NCI-H2081 treated with DMSO at 0.1 percent for 48 hours (cell line): ENCODE measurements at places on chromosomes 4 and X.
A peak's percentile ranks its signal among the peaks of the same experiment; 100 is the strongest.

DNA sequence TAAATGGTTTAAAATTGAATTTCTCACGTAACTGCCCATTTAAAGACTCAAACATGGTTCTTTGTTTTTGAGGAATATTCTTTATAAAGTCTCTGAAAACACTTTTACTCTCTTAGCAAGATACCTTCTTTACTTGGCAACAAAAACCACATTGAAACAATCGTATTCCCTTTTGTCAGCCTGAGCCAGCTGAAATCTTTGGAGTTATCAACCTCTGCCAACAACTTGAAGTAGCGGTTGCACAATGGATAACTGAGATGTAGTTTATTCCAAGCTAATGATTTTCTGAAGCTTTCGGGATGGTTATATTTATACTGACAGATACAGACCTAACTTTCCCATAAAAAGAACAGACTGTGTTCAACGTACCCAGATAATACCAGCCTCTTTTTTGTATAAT is 561.3 kb downstream of the IL1RAPL1 start:
- no peak for DNase-seq

DNA sequence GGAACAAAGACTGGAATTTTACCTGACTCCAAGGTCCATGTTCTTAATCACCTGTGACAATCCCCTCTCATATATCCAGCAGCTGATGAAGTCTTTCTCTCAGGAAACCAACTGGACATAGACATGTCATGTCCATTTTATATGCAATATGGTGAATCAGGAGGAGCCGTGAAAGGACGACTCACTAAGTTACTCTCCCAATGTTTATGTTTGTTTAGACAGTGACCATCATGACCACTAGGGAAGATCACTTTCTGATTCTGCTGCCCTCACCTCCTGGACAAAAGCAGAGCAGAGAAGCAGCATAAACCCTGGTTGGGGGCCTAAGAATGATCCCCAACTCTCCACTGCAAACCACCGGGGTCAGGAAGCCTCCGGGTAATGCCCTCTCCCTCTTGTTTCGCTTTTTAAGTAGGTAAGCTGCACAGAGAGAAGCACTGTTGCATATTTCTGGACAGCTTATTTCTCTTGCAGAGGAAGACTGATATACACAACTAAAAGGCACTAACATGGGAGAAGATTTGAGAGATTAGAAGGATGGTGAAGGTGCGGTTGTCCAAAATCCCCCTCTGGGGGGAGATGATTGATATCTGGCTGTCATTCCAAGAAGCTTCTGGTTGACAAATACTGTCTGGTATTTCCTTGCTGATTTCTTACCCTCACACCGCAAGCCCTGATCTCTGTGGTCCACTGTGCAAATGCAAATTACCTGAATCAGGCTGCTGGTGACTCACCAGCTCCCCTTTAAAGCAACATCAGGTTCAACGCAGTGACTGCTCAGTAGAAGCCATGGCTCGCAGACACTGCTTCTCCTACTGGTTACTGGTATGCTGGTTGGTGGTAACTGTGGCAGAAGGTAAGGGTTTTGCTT is at the start of gene ODAPH:
Gene ODAPH (plus strand): TSS at position 773 of the 871 bp plus-strand sequence. CDS start 17 bp downstream, at position 790.
- no peak for DNase-seq

DNA sequence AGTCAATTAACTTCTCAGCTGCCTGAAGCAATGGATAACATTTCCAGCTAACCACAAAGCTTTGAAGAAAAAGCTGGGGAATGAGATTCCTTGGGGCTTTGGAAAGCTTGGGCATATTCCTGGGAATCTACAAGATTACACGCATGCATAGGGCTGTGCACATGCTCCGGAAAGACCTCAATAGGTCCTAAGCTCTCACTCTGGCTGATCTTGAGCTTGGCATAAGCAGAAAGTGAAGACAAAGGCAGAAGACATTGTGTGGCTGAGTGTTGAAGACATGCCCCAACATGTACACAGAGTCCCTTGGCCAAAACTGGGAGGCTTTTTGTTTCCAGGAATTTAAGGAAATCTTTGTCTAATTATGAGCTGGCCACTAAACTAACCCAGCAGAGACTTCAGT is 31.2 kb downstream of the ATG4A start:
- DNase-seq: no peak

DNA sequence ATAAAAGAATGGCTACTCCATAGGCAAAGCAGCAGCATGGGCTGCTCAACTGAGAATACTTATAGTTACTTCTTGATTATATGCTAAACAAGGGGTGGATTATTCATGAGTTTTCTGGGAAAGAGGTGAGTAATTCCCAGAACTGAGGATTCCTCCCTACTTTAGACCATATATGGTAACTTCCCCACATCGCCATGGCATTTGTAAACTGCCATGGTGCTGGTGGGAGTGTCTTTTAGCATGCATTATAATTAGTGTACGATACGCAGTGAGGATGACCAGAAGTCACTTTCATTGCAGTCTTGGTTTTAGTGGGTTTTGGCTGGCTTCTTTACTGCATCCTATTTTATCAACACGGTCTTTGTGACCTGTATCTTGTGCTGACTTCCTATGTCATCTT is 141.5 kb downstream of the MAGEB17 start:
- no peak for DNase-seq

GRCh38 chr4:177511611-177512010 is 69.4 kb upstream of the AGA start:
- DNase-seq: no peak

- no peak for DNase-seq
These were observed 18.6 kb upstream of the TMEM185A start for GRCh38 chrX:149650162-149650561.

DNA sequence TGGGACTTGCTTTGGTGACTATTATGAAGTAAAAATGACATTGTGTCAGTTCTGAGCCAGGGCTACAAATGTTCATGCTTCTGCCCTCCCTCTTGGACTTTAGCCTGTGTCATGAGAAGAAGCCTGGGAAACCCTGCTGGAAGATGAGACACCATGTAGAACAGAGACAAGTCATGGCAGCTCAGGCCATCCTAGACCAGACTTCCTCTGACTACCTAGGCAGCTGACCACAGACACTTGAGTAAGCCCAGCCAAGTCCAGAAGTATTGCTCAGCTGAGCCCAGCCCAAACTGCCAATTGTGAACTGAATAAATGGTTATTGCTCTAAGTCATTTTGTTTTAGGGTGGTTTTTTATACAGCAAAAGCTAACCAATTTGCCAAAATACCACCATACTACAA is 467.6 kb upstream of the CNKSR2 start:
- DNase-seq: no peak

DNA sequence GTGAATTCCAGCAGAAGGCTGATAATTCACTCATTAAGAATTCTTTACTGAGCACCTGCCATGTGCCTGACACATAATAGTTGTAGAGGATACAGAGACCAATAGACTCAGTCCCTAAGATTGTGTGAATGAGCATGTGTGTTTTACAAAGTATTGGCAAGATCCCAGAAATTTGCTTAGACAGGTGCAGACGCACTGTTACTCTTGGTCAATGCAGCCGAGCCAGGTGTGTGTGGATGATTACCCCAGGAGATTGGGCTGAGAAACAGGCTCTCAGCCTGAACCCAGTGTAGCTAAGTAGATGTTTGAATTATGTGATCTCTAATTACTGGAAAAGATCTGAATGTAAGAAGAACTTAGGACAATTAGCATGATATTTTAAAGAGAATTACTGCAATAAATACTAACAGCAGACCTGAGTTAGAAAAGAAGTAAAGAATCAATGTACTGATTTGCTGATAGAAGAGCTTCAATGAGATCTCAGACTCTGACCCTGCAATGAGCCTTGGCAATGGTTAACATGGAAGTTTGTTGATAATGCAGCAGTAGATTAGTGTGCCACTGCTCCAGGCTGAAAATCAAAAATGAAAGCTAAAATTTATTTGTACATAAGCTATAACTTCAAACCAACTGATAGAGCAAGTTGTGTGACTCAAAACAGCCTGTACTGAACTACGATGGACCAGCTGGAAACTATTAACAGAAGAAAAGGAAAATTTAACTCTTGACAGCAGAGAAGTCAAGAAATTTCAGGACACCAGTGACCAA is 32.2 kb upstream of the NDST4 start:
- DNase-seq: peak; percentile 79

GRCh38 chr4:23134331-23134730 is 441.6 kb downstream of the GBA3 start:
- no peak for DNase-seq

GRCh38 chrX:79139446-79139845 is 5.0 kb upstream of the GPR174 start:
- DNase-seq: no peak

DNA sequence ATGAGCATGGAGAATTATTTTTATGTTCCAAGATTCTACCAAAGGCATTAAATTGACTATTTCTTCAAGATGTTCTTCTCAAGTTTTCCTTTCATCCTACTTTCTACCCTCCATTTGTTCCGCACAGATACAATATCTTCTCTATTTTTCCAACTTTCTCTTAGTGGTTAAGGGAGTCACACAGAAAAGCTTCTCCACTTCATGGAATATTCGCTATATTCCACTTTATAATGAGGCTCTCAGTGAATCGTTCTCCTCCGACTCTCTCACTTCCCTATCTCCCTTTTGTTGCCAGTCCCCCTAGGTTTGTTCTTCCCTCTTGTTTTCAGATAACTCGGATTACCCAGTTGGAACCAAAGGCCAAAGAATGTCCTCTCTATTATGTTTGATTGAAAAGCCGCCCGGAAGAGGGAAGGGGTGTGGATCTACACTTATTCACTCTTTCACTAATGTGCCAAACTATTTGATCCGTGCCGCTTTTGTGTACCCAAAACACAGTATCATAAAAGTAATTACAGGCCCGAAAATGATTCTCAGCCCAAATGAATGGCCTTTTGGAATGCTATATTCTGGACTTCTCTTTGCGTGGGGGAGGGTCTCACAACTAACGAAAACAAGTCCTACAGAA is 1.2 kb downstream of the SH3D19 start:
- DNase-seq: no peak
